ENCODE measurements at places on chromosomes 2 and 18.

- DNase-seq, result no peak
Observed at GRCh38 chr2:119483395-119483753, 40.9 kb downstream of the SCTR start.

DNA sequence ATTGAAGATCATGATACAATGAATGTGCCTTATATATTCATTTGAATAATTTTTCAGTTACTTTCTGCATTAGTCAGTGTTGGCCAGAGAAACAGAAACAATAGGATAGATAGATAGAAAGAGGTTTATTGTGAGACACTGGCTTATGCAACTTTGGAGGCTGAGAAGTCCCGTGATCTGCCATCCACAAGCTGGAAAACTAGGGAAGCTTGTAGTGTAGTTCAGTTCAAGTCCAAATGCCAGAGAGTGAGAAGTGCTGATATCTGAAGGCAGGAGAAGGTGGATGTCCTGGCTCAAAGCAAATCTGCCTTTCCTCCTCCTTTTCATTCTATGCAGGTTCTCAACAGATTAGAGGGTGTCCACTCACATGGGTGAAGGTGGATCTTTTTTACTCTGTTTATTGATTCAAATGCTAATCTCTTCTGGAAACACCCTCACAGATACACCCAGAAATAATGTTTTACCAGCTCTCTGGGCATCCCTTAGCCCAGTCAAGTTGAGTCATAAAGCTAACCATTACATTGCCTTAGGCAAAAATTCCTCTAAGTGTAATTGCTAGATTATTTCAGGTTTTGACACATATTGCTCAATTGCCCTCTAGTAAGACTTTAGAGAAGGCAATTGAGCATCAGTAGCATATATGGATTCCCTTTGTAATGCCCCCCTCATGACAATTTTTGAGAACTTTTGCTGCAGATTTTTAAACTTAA lies 341.4 kb downstream of the LPIN1 start:
- no peak for DNase-seq

- DNase-seq, result peak; percentile 29
Observed at GRCh38 chr2:104793966-104794365, 59.9 kb upstream of the POU3F3 start.

- no peak for DNase-seq
Observed at GRCh38 chr18:78169174-78169864, 810.3 kb upstream of the SALL3 start.

DNA sequence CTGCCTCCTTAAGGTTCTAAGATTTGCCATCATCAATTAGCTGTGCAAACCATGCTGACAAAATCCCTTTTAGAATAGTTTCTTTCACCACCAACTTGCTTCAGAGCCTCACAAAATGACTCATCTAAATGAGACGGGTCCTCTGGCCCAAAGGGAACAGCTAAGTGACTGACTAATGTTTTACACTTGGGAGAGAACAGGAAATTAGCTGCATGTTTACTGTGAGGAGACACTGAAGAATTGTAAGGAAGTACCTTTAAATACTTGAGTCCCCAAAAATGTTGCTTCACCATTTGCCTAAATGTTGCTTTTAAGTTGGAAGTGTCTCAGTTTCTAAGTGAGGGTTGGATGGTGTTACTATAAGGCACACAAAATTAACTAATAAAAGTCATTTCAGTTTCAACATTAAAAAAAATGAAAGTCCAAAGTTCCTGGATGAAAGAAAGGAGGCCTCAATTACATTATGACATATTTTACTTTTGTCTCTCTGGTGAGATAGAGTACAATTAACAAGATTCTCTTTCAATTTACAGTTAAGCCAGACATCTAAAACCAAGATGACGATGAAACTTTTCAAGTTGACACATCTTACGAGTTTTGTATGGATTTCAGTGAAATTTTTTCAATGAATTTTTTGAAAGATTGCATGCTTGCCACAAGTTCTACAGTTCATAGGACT lies 229.1 kb upstream of the FN1 start:
- peak; percentile 80 for DNase-seq

DNA sequence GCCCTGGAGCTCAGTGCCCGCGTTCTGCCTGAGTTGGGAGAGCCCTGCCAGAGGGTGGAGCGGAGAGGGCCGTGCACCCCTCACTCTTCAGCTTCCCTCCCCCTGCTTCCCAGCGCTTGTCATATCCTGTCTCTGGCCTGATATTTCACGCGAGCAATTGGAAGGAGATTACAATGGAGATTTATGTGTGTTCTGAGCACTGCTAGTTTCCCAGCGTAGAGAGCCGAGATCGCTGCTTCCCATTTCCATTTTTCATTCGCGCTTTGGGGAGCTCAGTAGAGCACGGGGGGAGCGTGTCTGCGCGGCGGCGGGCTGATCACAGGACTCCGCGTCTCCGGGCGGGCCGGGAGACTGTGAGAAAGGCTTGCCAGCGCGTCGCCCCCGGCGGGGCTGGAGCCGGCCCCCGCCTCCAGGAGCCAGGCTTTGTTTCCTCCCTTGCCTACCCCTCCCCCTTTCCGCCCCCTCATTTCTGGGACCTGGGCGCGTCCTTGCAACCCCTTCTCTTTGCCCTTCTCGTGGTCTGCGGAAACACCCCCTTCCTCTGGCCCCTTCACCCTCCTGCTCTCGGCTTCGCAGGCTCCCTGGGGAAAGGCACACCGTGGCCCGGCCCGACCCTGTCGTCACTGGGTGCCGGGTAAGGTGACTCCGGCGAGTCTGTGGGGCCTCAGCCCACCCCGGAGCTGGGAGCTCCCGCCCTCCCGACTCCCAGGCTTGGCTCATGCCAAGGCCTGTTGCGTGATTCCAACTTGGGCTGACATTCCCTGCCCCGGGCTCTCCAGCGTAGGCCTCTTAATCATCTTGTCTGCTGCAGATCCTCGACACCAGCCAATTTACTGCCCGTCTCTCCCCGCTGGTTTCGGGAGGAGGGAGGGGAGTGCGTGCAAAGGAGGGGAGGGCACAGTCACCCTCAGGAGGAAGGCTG lies 5.8 kb downstream of the DLX2 start:
- no peak for DNase-seq

DNA sequence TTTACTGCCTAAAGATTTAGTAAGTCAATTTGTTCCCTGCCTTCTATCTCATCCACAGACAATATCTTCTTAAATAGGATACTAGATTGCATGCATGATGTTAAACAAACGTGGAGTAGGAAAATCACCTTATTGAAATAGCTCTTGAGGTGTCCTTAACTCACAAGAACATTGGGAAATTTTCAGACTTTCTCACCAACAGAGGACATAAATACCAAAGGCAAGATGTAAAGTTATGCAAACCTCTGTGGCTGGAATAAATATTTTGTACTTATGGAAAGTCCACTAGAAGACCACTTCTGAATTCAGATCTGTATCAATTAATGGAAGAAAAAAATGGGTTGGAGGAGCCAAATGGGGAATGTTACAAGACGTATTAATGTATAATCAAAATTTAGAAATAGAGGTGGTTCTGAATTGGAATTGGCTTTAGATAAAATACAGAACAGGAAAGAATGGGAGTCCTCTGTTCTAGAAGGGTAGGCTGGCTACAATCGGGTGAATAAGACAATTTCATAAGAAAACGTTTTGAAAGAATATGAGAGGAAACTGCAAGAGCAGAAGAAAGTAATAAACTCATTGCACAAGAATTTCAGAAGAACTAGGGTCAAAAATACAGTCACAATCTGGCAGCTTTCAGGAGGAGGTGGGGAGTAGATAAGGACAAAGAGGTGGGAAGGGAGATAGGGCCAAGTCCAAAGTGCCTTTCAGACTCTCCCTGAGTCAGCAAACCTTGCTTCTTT lies 69.3 kb upstream of the FN1 start:
- peak; percentile 59 for DNase-seq

DNA sequence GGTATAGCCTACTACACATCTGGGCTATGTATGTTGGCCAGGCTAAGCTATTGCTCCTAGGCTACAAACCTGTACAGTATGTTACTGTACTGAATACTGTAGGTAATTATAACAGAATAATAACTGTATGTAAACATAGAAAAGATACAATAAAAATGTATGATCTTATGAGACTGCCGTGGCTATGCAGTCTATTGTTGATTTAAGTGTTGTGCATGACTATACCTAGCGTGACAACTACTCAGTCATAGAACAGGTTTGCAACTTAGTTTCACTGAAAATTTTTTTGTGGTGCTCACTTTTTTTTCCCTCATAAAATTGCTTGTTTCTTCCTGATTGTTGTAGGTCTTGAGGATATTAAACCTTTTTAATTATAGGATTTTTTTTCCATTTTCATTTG lies 25.9 kb downstream of the KCMF1 start:
- DNase-seq, result no peak

DNA sequence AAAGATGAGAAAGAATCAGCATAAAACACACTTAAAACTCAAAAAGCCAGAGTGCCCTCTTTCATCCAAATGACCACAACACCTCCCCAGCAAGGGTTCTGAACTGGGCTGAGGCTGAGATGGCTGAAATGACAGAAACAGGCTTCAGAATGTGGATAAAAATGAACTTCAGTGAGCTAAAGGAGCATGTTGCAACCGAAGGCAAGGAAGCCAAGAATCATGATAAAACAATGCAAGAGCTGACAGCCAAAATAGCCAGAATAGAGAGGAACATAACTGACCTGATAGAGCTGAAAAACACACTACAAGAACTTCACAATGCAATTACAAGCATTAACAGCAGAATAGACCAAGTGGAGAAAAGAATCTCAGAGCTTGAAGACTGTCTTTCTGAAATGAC lies 12.2 kb upstream of the PSMA8 start:
- DNase-seq, result no peak

DNA sequence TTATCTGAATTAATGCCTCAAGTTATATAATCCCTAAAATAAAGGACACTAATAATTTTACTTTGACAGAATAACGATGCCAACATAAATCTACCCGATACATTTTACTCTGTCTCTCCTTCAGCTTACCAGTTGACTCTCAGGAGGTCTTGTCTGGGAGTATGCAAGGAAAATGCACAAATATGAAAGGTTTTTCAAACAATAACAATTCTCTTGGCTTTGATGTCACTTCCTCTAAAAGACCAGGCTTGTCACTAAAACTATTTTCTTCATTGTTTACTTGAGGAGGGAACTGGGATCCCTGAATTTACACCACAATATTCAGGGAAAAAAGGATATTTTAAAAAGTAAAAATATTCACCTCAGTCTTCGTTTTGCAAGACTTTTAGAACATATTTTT lies 97.2 kb downstream of the SOS1 start:
- no peak for DNase-seq

GRCh38 chr2:74413001-74413698 lies 8.3 kb downstream of the C2orf81 start:
- DNase-seq, result no peak

GRCh38 chr2:10536569-10537133 lies 88.5 kb upstream of the ODC1 start:
- no peak for DNase-seq
